Femur (tissue), 1 donor: ENCODE measurements at places on chromosomes 12 and 14.

DNA sequence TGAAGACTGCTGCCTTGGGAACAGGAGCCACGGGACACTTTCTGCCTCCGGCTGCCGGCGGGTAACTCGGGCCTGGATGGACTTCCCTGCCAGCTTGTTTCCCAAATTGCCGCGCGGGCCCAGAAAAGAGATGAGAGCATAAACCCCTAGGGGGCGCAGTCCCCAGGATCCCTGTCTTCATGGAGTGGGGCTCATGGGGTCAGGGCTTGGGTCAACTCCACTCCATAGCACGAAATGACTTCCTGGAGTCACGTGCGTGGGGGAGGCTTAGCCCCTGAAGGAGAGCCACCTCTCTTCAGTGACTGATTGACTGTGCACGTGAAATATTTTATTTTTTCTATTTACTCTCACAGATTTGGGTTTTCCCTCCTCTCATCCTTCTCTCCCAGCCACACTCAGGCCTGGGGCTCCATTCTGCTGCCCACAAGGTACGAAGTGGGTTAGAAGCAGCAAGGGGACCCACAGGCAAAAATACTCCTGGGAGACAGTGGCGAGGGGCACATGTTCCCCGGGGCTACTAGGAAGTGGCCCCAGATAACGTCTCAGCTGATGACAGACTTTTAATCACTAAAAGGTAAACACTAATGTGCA is 10.0 kb downstream of the PGF start:
- no peak for DNase-seq

DNA sequence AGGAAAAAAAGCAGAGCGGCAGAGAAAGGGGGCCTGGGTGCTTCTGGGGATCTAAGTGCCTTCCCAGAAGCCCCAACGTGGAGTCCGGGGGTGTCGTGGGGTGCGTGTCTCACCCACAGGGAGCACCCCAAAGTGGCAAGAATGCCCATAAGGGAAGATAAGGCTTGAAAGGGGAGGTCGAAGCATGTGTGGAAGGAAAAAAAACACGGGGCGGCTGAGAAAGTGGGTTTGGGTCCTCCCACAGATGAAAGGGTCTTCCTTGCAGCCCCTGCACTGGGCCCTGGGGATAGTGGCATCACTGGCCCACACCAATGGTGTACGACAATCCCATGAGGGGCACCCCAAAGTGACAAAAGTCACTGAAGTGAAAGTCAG is 275.5 kb downstream of the ALG10 start:
- DNase-seq: no peak

- no peak for DNase-seq
Observed at GRCh38 chr14:21669284-21669683, 4.3 kb downstream of the OR4E1 start.

- DNase-seq: no peak
Observed at GRCh38 chr12:2924019-2924418, 33.3 kb downstream of the TULP3 start.

DNA sequence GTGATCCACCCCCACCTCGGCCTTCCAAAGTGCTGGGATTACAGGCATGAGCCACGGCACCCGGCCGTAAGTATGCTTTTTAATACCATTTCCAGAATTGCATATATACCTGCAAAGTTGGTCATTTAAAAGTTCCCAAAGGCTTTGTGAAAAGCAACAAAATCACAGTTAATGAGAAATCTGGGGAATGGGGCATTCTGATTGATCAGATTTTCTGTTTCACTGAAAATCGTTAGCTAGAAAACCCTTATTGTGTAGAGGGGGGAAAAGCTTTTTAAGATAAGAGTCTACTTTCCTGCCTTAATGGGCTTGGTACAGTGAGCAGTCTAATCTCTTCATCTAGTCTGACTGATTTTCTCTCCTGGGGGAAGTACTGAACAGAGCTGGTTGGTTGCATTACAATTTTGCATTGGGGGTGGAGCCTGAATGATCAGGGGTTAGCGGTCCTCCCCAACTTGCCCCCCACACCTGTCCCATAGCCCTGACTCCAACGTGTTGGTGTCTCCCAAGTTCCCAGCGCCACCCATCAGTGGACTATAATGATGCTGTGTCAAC is 23.8 kb downstream of the IL31 start:
- no peak for DNase-seq

GRCh38 chr14:75374911-75375310 is 52.9 kb upstream of the JDP2 start:
- no peak for DNase-seq

GRCh38 chr12:18640321-18640955 is 97.4 kb downstream of the PLCZ1 start:
- no peak for DNase-seq

DNA sequence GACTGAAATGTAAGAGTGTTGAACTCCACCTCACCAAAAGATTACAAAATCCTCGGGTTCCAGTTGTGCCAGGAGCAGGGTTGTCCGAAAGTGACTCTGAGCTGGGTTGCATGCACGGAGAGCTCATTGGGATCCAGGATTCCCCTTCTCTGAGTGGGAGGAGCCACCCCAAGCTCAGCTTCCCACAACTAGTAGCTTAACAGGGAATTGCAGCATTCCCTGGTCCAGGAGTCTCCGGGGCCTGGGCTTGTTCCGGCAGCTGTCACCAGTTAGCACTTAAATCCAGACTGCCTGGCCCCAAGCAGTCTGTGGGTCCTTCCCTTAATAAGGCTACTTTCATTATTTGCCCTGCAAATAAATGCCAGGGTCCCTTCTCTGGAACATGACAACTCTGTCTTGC is 50.1 kb downstream of the CD9 start:
- no peak for DNase-seq

DNA sequence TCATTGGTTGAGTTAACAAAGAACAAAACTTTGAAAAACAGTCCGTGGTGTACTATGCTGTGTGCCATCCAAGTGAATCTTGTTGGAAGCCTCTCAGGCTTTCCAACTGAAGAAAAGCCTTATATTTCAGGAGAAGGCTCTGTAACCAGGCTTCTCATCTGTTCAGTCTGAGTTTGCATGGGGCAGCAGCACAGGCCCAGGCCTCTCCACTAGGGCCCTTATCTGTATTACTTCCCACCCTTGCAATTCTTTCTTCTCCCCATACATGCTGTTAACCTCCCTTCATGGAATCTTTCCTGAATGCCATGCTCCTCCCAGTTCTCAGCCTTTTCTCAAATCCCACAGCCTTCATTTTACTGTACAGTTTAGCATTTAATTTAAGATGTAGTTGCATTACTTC is 28.3 kb downstream of the FRMD6 start:
- DNase-seq: no peak

- DNase-seq: peak; percentile 50
Observed at GRCh38 chr14:99537399-99537798, 56.2 kb downstream of the CCNK start.

DNA sequence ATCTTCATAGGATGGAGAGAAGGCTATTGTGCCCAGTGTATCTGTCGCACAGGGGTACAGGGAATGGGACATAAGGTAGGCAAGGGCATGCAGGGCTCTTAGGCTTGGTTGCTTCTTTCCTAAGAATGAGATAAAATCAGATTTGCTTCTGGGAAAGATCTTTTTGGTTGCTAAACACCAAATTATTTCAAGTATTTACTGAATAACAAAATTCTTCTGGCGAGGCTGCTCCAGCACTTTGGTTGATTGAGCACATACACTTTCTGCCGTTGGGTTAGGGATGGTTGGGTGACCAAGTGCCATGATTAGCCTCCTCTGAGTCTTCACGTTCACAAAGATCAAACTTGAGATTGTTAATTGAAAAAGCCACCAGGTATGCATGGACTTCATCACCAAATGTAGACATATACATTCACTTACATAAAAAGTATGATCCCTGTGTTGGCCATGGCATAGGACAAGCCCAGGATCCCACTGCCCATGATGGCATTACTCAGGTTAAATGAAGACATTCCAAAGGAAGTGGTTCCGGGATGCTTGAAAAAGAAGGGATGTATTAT is 38.2 kb downstream of the SLC38A4 start:
- no peak for DNase-seq

GRCh38 chr14:85165094-85165493 is 364.9 kb upstream of the FLRT2 start:
- peak; percentile 36 for DNase-seq

- DNase-seq: no peak
Observed at GRCh38 chr12:110565894-110566871, 16.9 kb downstream of the PPTC7 start.

GRCh38 chr12:75236206-75236605 is 26.6 kb upstream of the KCNC2 start:
- no peak for DNase-seq

- DNase-seq: no peak
Observed at GRCh38 chr12:106696681-106697417, 77.6 kb upstream of the RIC8B start.

GRCh38 chr12:203462-204260 is 10.3 kb downstream of the SLC6A12 start:
- DNase-seq: peak; percentile 51

GRCh38 chr12:105878964-105879363 is 259.8 kb downstream of the NUAK1 start:
- DNase-seq: no peak

- no peak for DNase-seq
Observed at GRCh38 chr12:31860401-31860800, 98.8 kb upstream of the RESF1 start.

DNA sequence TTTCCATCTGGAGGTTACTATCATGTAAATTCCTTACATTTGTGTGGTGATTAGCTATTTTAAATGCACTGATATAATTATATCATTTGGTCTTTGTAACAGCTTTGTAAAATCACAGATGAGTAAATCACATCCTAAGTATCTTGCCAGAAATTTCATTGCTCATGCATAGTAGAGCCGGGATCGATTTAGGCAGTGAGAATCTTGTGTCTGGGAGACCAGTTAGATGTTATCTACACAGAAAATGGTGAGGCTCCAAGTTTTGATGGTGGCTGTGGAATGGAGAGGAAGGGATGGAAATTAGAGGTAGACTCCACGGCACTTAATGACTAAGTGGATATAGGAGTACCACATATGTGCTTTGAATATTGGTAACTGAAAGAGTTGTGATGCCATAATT is 156.3 kb downstream of the MSRB3 start:
- no peak for DNase-seq

DNA sequence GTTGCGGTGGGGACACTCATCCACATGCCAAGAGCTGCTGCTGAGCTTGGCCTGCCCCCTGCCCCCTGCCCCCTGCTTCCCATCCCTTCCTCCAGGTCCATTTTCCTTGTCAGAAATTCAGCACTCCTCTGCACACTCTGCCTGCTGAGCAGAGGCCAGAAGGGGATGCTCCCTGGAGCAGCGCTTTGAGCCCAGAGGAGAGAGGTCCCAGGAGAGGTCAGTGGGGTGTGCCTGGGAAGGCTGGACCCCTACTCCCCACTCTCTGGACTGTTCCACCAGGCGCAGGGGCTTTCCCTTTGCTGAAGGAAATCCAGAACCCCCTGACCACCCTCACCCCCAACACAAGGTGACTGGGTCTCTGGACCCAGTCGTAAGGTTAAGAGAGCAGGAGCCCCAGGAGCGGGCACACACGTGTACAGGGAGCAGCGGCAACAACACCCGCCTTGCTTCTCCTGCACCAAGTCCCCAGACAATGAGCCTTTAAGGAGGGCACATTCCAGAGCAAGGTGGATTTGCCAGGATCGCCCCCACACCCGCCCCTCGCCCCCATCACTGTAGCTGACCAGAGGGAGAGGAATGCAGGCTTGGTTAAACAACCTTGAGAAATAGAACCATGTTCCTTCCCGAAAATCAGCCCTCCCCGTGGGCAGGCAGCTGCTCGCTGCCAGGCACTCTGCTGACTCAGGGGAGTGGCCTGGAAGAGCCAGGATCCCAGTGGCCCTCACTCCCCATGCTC is 30.7 kb downstream of the ISCA2 start:
- DNase-seq: no peak

DNA sequence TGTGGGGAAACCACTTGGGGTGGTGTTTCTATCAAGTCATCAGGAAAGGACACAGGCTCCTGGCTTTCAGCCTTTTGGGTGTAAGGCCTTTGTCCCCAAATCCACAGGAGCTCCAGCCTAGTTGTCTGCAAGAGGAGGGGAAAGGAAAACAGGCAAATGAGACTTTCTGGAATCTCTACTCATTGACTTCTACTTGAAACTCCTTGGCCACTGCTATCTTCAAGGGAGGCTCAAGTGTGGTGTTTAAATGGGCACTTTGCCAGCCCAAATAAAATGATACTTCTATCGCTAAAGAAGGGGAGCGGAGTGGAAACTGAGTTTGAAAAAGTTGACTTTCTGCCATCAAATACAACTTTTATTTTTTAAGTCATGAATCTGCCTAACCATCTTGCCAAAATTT is 445.9 kb upstream of the RGS6 start:
- no peak for DNase-seq

GRCh38 chr14:90726656-90727055 is 89.6 kb downstream of the TTC7B start:
- peak; percentile 66 for DNase-seq

DNA sequence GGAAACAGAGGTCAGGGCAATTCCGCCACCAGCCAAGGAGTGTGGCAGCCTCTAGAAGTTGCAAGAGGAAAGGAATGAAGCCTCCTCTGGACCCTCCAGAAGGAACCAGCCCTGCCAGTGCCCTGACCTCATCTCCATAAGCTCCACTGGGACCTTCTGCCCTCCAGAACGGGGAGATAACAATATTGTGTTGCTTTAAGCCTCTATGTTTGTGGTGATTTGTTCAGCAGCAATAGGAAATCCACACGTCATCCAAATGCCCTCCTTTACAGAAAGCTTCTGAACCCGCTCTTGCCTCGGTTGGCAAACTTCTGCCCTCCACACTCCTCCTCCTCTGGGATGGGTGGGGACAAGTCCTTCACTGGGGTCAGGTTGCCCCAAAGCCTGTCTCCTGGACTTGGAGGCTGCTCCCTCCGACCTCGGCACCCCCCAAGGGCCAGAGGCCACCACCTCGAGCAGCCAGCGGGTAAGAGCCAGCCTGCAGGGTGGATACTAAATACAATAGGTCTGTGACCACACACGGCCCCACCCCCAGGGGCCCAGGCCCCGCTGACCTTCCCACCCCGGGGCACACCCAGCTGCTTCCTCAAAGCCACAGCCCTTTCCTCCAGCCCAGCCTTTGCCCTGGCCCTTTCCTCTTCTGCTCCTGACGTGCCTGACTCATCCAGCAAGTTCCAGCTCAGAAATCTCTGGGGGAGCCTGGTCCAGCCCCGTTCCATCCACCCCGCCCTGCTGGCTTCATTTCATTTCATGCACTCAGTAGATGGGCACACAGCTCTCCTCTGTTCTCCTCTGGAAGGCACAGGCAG is 58.7 kb upstream of the NCOR2 start:
- DNase-seq: peak; percentile 87

- no peak for DNase-seq
Observed at GRCh38 chr12:124374567-124374966, 79.7 kb downstream of the RFLNA start.

GRCh38 chr12:63250486-63250885 is 99.5 kb upstream of the AVPR1A start:
- no peak for DNase-seq

DNA sequence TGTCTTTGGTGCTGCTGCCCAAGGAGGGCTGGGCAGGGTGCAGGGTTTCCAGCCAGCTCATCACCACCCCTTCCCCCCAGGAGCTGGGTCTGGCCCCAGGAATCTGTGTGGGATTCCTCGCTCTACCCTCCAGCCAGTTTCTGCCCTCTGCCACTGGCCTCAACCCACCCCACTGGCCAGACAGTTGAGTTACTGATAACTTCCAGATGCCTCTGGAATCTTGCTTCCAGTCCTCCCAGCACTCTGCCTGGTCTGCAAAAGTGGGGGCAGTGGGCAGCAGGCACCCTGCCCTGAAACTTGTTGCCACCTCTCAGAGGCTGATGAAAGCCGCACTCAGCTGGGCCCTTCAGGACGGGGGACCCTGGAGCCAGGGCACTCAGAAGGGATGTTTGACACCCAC is 20.1 kb upstream of the TBX3 start:
- DNase-seq: no peak
